ENCODE measurements at places on chromosomes 4 and X.
A peak's percentile ranks its signal among the peaks of the same experiment; 100 is the strongest.

DNA sequence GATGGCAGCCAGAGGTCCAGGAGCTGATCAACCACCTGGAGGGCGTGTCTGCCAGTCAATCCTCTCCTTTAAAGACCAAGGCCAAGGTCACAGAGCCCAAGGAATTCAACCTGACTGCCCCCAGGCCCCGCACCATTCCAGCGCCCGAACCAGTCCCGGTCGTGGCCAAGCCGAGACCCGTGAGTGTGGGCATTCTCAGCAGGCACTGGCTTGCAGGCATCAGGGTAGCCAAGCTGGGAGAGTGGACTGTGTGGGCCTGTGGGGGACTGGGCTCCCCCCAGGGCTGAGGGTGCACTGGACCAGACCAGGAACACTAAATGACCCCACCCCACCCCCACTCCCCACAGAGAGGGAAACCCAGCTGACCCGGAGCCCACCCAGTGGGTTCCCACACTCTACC, 23.8 kb upstream of the RNF4 start:
- DNase-seq = no peak

- peak; percentile 9 for DNase-seq
These were observed 132.5 kb upstream of the NHS start for GRCh38 chrX:17242470-17242869.

DNA sequence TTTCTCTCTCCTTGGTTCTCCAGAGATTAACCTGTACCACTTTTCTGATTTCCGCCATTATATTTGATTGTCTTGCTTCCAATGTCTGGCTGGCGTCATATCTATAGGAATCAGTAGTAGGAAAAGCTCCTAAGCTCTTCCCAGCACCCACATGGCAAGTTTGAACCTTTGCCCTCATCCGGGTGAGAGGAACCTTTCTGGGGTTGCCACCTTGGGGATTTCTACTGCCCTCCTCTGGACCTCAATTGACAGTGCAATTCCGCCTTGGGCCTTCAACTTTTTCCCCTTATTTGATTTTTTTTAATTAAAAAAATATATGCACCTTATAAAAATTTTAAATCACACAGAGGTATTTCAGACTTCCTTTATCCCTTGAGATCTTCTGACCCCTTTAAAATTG, 2.0 kb upstream of the CXorf66 start:
- no peak for DNase-seq

DNA sequence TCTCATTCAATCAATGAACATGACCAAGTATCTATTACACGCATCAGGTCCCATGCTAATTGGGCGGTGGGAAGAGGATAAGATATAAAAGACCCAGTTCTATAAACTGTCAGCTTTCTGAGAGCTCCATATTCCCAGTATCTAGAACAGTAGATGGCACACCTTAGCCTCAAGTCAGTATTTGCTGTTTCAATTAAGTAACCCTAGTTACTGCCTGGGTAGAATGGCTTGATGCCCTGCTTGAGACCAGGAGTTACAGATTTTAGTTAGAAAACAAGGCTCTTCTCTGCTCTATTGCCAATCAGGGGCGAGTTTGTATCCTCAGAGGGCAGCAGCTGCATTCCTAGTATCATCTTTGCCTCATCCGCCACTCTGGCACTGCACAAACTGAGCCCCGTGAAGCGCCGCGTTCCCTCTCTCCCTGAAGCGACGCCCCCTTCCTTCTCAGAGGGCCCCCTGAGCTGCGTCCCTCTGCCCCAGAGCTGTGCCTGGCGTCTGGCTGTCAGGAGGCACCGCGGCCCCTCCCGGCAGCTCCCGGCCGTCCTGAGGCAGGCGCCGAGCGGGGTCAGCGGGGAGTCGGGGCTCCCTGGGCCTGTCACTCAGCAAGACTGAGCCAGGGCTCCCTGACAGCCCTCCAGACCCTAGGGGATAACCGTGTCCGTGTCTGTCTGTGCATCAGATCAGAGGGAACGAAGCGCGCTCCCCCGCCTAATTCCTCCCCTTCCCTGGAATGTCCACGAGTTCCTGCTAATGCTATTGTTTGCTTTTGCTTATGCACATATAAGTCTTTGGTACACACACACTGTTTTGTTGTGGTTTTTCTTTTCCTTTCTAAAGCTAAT, 212.4 kb upstream of the TTC29 start:
- no peak for DNase-seq

GRCh38 chrX:10101269-10101668, 55.5 kb upstream of the CLCN4 start:
- DNase-seq = no peak

DNA sequence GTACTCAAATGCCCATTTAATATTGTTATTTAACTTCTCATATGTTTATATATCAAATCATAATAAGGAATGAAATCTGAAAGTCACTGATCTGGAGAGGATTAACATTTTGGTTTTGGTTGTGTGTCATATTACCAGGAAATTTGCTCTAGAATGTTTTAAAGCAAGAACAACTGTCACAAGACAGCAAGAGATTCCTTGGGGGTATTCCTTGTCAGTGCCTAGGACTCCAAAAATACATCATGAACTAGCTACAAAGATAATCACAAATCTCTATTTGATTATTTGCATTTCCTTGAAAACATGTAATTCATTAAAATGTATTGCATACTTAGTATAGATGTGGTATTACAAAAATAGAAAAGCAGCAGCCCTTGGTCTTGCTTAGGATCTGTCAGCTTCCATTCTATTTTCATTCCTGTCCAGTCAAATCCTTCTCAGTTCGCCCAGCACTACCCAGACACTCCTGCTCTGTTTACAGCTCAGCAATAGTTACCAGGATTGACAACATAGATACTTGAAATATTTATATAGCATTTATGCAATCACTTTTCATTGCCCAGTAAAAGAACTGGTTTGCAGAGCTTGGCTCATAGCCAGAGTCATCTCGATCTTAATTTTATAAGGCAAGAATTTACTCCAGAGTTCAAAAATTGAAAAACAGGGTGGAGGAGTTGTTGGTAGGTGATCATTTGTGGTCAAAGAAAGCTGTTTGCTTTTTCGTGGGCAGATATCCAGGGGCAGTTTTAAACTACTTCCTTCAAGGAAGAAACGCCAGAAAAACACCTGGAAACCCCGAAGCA, 9.2 kb upstream of the BMP3 start:
- DNase-seq = no peak

- no peak for DNase-seq
These were observed 174.0 kb downstream of the AFAP1 start for GRCh38 chr4:7765666-7766065.

- DNase-seq = no peak
These were observed 114.3 kb downstream of the VSIG4 start for GRCh38 chrX:65925592-65925991.

GRCh38 chr4:15110120-15110571, 107.9 kb downstream of the CPEB2 start:
- DNase-seq = no peak

DNA sequence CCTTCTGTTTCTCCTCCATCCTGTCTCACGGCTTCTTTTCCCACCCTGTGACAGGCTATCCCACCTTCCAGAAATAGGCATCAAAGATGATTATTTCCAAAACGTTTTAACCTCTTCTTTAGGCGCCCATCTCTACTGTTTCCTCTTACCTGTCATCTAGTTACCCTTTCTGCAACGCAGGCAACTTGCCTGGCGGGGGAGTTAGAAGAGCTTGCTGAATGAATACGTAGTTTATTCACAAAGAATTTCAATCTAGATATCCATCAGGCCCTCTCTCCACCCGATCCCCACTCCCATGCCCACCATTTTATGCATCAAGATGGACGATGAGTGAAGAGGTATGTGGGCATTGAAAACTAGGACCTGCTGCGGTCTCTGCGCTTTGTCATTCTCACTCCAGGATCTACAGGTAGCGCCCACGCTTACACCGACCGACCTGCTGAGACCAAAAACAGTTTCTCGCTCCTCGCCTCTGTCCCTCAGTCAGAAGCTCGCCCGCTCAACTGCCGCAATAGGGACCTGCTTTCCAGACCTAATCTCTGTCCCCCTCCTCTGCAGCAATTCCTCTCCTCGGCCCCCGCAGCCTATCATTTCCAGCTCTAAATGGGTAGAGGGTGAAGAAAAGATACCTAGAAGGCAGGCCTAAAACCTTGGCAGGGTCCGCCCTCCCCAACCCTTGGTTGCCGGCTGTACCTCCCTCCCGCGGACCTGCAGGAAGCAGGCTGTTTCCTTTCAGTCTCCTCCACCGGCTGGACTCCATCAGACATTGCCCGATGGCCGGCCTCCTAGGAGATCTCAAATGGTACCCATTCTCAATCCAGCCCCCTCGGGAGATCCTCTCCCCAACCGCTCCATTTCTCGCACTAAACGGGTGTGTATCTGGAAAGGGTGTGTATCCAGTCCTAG, 624 bp downstream of the BEX5 start:
- DNase-seq = no peak

DNA sequence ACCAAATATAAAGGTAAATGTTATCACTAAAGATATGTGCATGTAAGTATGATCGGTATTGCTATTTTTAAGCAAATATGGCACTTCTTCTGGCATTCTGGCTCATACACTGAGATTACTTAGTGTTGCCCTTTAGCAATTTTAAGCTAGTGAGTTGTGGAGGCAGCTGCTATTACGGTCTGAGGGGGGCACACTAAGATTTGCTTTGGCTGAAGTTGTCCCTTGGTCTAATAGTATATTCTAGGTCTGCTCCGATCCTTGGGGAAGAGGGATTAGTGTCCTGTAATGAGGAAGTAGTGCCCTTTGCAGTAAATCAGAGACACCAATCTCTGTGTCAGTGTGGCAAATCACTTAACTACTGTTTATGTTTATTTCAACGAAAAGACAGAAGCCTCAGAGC, 196.5 kb upstream of the FTHL17 start:
- no peak for DNase-seq

DNA sequence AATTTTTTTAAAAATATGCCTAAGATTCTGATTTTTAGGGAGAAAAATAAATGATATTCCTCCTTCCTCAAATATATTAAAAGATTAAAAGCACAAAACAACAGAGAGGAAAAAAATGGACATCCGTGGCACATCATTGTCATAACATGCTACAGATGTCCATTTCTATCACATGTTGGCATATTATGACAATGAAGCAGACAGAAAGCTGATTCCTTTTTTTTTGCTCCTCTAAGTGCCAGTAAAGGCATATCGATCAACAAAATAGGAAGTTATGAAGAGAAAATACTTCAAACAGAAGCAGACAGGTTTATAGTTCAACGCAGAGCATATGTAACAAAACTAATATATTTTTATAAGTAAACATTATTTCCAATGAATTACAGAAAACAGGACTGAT, 11.2 kb downstream of the KLHL8 start:
- no peak for DNase-seq

GRCh38 chr4:168164915-168165548, 72.7 kb downstream of the ANXA10 start:
- no peak for DNase-seq

- DNase-seq = peak; percentile 2
These were observed 882 bp upstream of the CXCR3 start for GRCh38 chrX:71619193-71619592.

- DNase-seq = peak; percentile 46
These were observed 82.0 kb upstream of the CLDN34 start for GRCh38 chrX:9885150-9885549.

- DNase-seq = no peak
These were observed 25.4 kb upstream of the PPP2R2C start for GRCh38 chr4:6497796-6498195.

GRCh38 chr4:20543131-20543530, 157.1 kb upstream of the PACRGL start:
- no peak for DNase-seq

DNA sequence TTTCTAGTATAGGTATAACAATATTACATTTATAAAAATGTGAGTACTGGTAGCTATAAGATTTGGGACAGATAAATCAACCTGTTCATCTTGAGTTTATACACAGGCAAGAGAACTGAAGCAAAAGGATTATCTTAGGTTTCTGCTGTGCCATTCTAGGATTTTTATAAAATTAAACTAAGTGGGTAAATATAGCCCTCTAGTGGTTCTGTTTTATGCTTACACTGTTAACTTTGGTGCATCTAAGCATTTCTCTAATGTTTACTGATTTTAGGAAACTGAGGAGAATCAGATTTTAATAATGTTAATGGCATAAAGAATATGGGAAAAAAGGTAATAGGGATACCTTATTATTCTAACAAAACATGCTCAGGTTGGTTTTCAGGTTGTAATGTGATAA, 1.1 kb upstream of the RRH start:
- peak; percentile 75 for DNase-seq

GRCh38 chrX:138908577-138908976, 197.1 kb upstream of the FGF13 start:
- no peak for DNase-seq

GRCh38 chr4:137923494-137923893, 318.7 kb downstream of the SLC7A11 start:
- no peak for DNase-seq

GRCh38 chr4:131337936-131338335, 1811.2 kb upstream of the PCDH10 start:
- DNase-seq = no peak

DNA sequence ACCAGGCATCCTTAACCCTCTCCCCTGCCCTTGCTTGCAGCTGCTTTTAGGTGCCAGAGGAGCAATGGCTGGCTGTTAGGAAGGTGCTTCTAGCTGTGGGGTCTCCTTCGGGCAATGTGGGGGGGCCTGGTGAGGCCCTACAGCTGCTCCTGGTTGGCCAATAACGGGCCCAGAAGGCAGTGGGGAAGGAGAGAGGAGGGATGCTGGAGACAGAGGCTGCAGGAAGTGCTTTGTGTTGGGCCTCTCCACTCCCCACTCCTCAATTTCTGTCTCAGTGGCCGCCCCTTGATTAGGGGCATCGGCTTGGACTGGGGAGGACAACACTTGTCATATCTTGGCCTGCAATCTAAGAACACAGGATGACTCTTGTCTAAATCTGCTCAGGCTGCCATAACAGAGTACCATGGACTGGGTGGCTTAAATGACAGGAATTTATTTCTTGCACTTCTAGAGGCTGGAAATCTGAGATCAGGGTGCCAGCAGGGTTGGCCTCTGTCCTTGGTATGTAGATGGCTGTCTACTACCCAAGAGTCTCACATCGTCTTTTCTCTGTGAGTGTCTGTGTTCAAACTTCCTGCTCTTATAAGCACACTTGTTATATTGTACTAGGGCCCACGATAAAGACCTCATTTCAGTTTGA, 374.3 kb downstream of the MID1IP1 start:
- no peak for DNase-seq

GRCh38 chr4:104866809-104867208, 279.9 kb upstream of the TET2 start:
- no peak for DNase-seq

GRCh38 chrX:54891573-54891972, 29.1 kb upstream of the TRO start:
- peak; percentile 52 for DNase-seq

DNA sequence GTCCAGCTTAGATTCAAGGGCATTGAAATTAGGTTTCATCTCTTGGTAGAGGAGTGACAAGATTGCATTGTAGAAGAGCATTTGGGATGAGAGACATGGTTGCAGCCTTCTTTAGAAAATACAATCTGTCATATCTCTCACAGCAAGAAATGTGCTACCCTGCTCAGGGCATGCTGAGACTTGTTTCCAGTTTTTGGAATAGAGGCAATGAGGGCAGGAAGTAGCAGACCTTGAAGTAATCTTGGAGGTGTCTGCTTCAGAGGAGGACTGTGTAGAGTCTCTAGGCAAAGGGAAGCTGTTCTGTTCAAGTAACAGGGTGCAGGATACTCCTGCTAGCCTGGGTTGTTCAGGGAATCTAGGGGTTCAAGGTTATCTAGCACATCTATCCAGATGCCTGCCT, 116.1 kb upstream of the ZNF827 start:
- no peak for DNase-seq

All from Kasumi-1 (cell line).